Progenitor cell of endocrine pancreas (in vitro differentiated cells): ENCODE measurements at places on chromosomes 6 and 20. TPM values are rescaled to one million over a fixed set of nuclear protein-coding genes. Genes with fewer than 3 reads are reported as not detected.

Gene PKHD1
- total RNA-seq = 1.3 and 1.4 TPM in 2 replicates

Gene BTN1A1
- total RNA-seq = 1.5 and 1.6 TPM in 2 replicates

Gene ENPP5
- total RNA-seq = 13.4 and 13.6 TPM in 2 replicates

Gene MAK
- total RNA-seq = 1.3 TPM in 2 replicates

Gene CDK5RAP1
- 59.6 and 63.7 TPM in 2 replicates for total RNA-seq

Gene PLA2G7
- 0.29 and 0.93 TPM in 2 replicates for total RNA-seq

Gene RRP36
- total RNA-seq = 60.6 and 62.4 TPM in 2 replicates

Gene OOEP
- not detected in 2 replicates for total RNA-seq

Gene SAPCD1
- 8.6 and 11.9 TPM in 2 replicates for total RNA-seq

Gene GGTLC1
- not detected in 2 replicates for total RNA-seq

Gene RPP21
- total RNA-seq = 53.7 and 59.4 TPM in 2 replicates

DNA sequence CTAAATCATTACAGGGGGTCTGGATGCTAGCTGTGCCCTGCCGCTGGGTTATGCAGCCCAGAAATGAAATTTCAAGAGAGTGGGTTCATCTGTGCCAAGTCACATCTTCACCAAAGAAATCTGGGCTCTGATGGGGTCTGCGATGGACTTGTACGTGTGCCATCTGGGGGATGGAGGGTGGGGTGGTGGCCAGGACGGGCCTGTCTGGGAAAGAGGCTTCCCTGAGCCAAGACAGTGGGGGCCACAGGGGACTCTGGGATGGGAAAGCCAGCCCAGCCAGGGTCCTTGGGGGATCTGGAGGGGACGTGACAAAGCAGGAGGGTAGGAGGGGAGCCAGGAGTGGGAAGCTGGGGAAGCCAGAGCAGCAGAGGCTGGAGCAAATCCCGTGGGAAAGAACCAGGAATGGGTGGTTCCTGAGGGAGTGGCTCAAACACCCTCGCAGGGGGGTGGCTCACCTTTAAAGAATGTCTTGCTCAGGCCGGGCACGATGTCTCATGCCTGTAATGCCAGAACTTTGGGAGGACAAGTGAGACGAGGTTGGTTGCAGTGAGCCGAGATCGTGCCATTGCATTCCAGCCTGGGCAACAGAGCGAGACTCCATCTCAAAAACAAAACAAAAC is 36.3 kb upstream of the SULF2 start:
- H3K36me3 ChIP-seq = no peaks in the 10 kb centered on the region
- H3K4me1 ChIP-seq = peaks cover 5% of the 10 kb centered on the region
- H3K4me3 ChIP-seq = no peak overlapping the region
- no peak for DNase-seq
- H3K27me3 ChIP-seq = peaks cover 26% of the 10 kb centered on the region

DNA sequence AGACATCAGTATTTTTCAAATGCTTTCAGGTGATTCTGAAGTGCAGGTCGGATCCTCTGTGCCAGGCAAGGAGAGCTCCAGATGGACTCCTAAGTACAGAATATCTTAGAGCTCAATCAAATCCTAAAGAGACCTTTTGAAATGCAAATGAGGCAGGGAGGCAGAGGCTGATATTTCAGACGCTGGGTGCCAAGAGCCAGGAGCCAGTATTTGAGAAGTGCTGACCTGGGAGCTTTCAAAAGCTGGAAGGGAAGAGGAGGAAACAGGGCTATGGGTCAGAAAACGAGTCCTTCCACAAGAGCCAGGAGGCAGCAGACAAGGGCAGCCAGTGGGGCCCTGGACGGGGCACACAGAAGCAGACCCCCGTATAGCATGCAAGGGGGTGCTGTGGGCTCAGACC is 46.1 kb upstream of the DSN1 start:
- DNase-seq = no peak
- H3K27ac ChIP-seq = peak overlapping the region; percentile 82
- H3K4me1 ChIP-seq = peaks cover 4% of the 10 kb centered on the region
- no peak overlapping the region for H3K4me3 ChIP-seq
- peaks cover 12% of the 10 kb centered on the region for H3K36me3 ChIP-seq

GRCh38 chr6:73079978-73080377 is 145.3 kb downstream of the KHDC1L start:
- no peaks in the 10 kb centered on the region for H3K27me3 ChIP-seq
- no peak for DNase-seq
- peaks cover 10% of the 10 kb centered on the region for H3K4me1 ChIP-seq

DNA sequence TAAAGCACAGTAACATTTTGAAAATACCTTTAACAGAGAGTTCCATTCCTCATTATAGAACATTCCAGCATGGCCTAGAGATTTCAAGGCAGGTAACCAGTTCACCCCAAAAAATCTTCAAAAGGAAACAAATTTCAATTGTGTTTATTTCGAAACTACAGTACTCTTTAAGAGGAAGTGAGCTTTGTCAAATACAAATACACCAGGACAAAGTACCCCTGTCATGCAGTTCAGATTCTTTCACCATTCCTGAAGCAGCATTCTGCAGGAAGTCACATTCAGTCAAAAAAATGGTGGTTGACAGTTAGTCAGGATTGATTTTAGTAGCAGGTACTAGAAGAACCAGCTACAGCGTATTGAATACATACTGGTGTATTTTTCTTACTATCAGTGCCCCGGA is 89.6 kb upstream of the RIN2 start:
- H3K27me3 ChIP-seq = peaks cover 15% of the 10 kb centered on the region
- no peak overlapping the region for H3K27ac ChIP-seq
- DNase-seq = no peak
- H3K4me3 ChIP-seq = no peak overlapping the region
- no peaks in the 10 kb centered on the region for H3K36me3 ChIP-seq

GRCh38 chr20:46978951-46979491 is 84.4 kb downstream of the EYA2 start:
- no peaks in the 10 kb centered on the region for H3K27me3 ChIP-seq
- no peak overlapping the region for H3K4me3 ChIP-seq
- H3K36me3 ChIP-seq = no peaks in the 10 kb centered on the region
- H3K4me1 ChIP-seq = peaks cover 12% of the 10 kb centered on the region

- no peak overlapping the region for H3K4me3 ChIP-seq
- no peak for DNase-seq
- H3K27me3 ChIP-seq = peaks cover 43% of the 10 kb centered on the region
- H3K36me3 ChIP-seq = peaks cover 3% of the 10 kb centered on the region
These were observed 8.9 kb upstream of the TCF15 start for GRCh38 chr20:618980-619379.

DNA sequence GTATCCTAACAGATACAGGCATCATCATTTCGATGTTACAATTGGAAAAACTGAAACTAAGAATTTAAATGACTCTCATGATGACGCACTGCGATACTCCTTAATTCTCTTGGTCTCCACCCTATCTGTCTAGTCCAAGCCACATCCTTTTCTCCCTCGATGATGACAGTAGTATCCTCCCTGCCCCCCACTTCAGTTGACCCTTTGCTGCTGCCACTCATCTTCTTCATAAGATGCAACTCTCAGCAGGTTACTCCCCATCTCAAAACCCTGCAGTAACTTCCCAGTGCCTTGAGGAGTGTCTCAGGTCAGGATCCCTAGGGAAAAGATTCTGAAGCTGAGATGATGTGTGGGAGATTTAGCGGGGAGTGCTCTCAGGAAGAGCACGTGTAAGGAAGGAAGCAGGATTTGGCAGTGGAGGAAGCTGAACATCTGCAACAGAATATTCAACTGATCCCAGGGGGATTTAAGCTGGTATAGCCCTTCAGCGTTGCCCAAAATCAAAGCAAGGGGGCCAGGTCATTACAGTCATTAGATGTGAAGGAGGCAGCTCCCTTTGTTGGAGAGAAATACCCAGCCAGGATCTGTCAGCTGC is 16.1 kb downstream of the JPH2 start:
- H3K36me3 ChIP-seq = no peaks in the 10 kb centered on the region
- peaks cover 28% of the 10 kb centered on the region for H3K27me3 ChIP-seq
- H3K27ac ChIP-seq = no peak overlapping the region

GRCh38 chr6:74568861-74569260 is 637.0 kb downstream of the COL12A1 start:
- H3K4me1 ChIP-seq = no peaks in the 10 kb centered on the region
- H3K27ac ChIP-seq = no peak overlapping the region
- no peak overlapping the region for H3K4me3 ChIP-seq
- DNase-seq = no peak
- H3K27me3 ChIP-seq = no peaks in the 10 kb centered on the region

DNA sequence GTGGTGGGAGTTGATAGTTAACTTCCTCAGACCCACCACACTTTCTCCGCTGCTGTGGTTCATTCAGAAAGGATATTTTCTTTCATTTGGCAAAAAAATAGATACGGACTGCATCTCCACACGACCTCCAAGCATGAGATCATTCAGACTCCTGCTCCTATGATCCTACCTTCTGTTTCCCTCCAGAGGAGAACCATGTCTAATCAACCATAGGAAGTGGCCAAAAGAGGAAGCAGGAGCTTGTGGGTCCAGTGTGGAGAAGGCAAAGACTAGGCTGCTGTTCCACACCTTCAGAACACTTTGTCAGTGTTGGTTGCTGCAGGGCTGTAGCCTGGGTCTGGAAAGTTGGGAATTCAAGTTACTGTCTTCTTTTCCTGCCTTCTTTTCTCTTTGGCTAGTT is 10.6 kb upstream of the KIF13A start:
- no peak overlapping the region for H3K4me3 ChIP-seq
- no peaks in the 10 kb centered on the region for H3K36me3 ChIP-seq
- no peak for DNase-seq
- H3K4me1 ChIP-seq = peaks cover 6% of the 10 kb centered on the region
- peaks cover 16% of the 10 kb centered on the region for H3K27me3 ChIP-seq

- no peaks in the 10 kb centered on the region for H3K36me3 ChIP-seq
- no peak overlapping the region for H3K27ac ChIP-seq
- DNase-seq = no peak
These were observed 448.2 kb upstream of the ADGRB3 start for GRCh38 chr6:68186870-68187269.

DNA sequence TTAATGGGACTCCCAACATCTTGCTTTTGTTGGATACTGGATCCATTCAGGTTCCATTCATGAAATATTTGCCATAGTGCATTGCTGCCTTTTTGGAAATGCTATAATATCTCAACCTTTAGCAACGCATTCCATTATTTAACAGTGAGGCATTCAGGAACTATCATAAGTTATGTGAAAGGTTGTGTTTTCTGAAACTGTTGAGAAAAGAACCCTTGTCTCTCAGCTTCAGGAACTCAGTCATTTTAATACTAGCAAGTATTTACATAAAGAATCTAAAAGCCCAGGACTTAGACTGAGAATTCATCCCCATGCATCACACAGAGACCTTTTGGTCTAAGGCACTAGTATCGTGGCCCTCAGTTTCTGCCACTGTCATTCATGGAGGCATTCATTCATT is 24.9 kb upstream of the SASH1 start:
- DNase-seq = no peak
- peaks cover 6% of the 10 kb centered on the region for H3K4me1 ChIP-seq
- no peak overlapping the region for H3K27ac ChIP-seq
- no peaks in the 10 kb centered on the region for H3K27me3 ChIP-seq
- peaks cover 2% of the 10 kb centered on the region for H3K36me3 ChIP-seq

DNA sequence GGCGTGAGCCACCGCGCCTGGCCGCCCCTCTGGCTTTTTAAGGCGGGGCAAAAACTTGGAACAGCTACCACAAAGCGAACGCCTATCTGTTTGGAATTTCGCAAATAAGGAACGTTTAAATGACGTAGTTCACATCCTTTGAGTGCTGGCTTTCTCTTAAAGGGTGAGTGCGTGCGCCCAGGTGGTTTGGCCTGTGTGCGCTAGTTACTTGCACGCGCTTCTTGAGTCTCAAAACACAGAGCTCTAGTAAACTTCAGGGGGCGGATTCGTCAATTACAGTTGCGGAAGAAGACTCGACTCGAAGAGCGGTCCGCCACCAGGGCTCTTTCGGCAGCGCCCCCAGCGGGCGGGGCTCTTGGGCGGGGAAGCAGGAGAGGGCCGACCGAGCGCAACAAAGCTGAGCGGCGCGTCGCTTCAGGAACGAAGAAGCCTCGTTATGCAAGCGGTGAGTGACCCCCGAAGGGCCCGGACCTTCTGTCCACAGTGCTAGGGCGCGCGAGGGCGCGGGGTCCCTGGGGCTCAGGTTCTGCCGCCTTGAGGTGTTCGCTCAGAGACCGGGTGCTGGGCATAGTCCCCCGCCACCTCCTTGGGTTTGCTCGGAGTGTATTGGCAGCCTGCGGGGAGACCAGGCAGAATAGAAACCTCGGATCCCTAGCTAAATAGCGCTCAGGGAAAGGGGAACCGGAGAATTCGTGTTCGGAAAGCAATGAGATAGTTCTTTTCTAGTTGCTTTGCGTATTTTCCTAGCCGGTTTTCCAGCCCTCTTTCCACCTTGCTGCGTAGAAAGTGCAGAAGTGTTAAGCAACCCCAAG is at the start of gene SYCP2L:
Gene SYCP2L, plus strand, starts transcription at position 362 of the 812 bp plus-strand sequence. Its CDS starts 75 bp downstream, at position 437.
- H3K4me1 ChIP-seq = peaks cover 5% of the 10 kb centered on the region
- peaks cover 7% of the 10 kb centered on the region for H3K36me3 ChIP-seq
- peak within 1 kb of the TSS; percentile 96 for H3K27ac ChIP-seq
- peaks cover 46% of the 10 kb centered on the region for H3K27me3 ChIP-seq
- peak within 1 kb of the TSS; percentile 92 for H3K4me3 ChIP-seq

GRCh38 chr6:41200901-41201763 is at the start of gene TREML2:
Gene TREML2, minus strand, starts transcription at chr6:41201149. Its CDS starts 141 bp downstream, at chr6:41201008.
- no peaks in the 10 kb centered on the region for H3K36me3 ChIP-seq
- no peaks in the 10 kb centered on the region for H3K4me1 ChIP-seq
- no peak for DNase-seq
- peaks cover 26% of the 10 kb centered on the region for H3K27me3 ChIP-seq

- H3K27ac ChIP-seq = no peak overlapping the region
- no peak overlapping the region for H3K4me3 ChIP-seq
- no peaks in the 10 kb centered on the region for H3K27me3 ChIP-seq
- no peak for DNase-seq
- peaks cover 5% of the 10 kb centered on the region for H3K4me1 ChIP-seq
- H3K36me3 ChIP-seq = peaks cover 4% of the 10 kb centered on the region
These were observed 48.9 kb downstream of the DCBLD1 start for GRCh38 chr6:117531346-117531745.

GRCh38 chr6:97703661-97704060 is 420.6 kb upstream of the MMS22L start:
- no peaks in the 10 kb centered on the region for H3K4me1 ChIP-seq
- no peak overlapping the region for H3K4me3 ChIP-seq
- DNase-seq = no peak
- H3K36me3 ChIP-seq = no peaks in the 10 kb centered on the region
- H3K27me3 ChIP-seq = no peaks in the 10 kb centered on the region

DNA sequence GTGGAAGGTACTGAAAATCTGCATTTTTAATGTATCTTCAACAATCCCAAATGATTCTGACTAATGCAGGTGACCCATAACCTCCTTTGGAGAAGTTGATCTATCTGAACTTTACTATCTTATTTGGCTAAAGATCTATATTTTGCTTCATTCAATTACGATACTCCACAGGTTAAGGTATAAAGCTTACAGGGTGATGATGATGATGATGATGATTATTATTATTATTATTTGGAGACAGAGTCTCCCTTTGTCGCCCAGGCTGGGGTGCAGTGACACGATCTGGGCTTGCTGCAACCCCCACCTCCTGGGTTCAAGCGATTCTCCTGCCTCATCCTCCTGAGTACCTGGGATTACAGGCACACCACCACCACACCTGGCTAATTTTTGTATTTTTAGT is 13.1 kb downstream of the TOP1 start:
- peaks cover 3% of the 10 kb centered on the region for H3K36me3 ChIP-seq

GRCh38 chr20:39066471-39067242 is 104.5 kb downstream of the DHX35 start:
- H3K27ac ChIP-seq = no peak overlapping the region
- DNase-seq = peak; percentile 31
- peaks cover 9% of the 10 kb centered on the region for H3K27me3 ChIP-seq

GRCh38 chr20:33070111-33071053 is 9.1 kb upstream of the BPIFB4 start:
- no peaks in the 10 kb centered on the region for H3K4me1 ChIP-seq
- peaks cover 20% of the 10 kb centered on the region for H3K27me3 ChIP-seq
- no peak overlapping the region for H3K27ac ChIP-seq
- no peaks in the 10 kb centered on the region for H3K36me3 ChIP-seq
- DNase-seq = no peak
- H3K4me3 ChIP-seq = no peak overlapping the region
